ENCODE measurements at places on chromosomes 16 and 17.

GRCh38 chr17:37848690-37849616 is 75.3 kb upstream of the TBC1D3K start:
- no peak for DNase-seq

- no peak for DNase-seq
These were observed 93.4 kb downstream of the SSH2 start for GRCh38 chr17:29836643-29837042.

GRCh38 chr17:28554565-28554964 is 2.1 kb upstream of the UNC119 start:
- DNase-seq: no peak

DNA sequence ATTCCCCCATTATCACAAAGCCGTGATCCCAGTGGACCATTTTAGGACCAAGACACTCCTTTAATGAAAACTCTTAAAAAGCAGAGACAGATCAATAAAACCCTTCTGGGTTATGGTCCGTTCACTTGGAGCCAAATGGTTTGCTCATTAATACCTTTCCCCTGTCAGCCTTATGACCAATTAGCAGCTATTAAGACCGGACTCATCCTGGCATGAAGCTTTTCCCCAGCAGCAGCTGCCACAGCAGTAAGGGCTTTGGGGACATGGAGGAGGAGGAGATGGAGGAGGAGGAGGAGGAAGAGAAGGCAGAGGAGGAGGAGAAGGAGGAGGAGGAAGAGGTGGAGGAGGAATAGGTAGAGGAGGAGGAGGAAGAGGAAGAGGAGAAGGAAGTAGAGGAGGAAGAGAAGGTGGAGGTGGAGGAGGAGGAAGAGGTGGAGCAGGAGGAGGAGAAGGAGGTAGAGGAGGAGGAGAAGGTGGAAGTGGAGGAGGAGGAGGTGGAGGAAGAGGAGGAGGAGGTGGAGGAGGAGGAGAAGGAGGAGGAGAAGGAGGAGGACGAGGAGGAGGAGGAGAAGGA is 50.1 kb upstream of the IRX3 start:
- no peak for DNase-seq

GRCh38 chr16:70568601-70569237 is 45.1 kb downstream of the SF3B3 start:
- no peak for DNase-seq

GRCh38 chr17:46722662-46723285 is 95.7 kb downstream of the WNT3 start:
- DNase-seq: no peak

- no peak for DNase-seq
These were observed 151.1 kb downstream of the FTO start for GRCh38 chr16:53855056-53855455.

- DNase-seq: no peak
These were observed 3.7 kb downstream of the RPH3AL start for GRCh38 chr17:348692-349425.

All from stimulated activated CD8-positive, alpha-beta memory T cell treated with anti-CD3 and anti-CD28 coated beads, Interleukin-4, amount 100 ng/mL, for 4 hours (primary cell).